Upper lobe of left lung (tissue), 6 donors: ENCODE measurements at places on chromosomes 11 and 22. TPM values are rescaled to one million over a fixed set of nuclear protein-coding genes. Genes with fewer than 3 reads are reported as not detected.
A peak's percentile ranks its signal among the peaks of the same experiment; 100 is the strongest.

Gene SCGB2A2
- total RNA-seq = not detected

GRCh38 chr11:75668451-75669297 is at the start of gene MAP6:
Gene MAP6, minus strand, starts transcription at chr11:75669038. Its CDS starts 669 bp downstream, at chr11:75668369.
- DNase-seq = peak; percentile 86
- peaks cover 24% of the 10 kb centered on the region for H3K4me1 ChIP-seq
- H3K27ac ChIP-seq = no peak within 1 kb of the TSS
- peak within 1 kb of the TSS; percentile 51 for H3K4me3 ChIP-seq

Gene OR8A1
- total RNA-seq = not detected

DNA sequence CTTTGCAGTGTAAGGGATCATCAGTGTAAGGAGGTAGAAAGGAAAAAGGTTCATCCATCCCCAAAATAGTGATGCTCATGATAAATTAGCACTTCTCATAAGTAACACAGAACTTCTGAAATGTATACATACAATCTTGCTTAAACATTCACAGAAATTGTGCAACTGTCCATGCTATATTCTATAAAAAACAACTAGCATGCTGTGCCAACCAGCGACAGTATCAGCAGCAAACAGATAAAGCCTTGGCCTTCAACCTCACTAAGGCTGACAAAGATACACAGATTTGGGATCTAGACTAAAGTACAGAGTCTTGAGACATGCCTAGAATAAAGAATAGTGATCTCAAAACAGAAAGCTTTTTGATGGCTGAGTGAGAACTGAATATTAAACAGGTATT is 74.1 kb upstream of the CHRM4 start:
- no peak overlapping the region for H3K4me3 ChIP-seq
- H3K36me3 ChIP-seq = no peaks in the 10 kb centered on the region
- H3K27ac ChIP-seq = no peak overlapping the region
- H3K27me3 ChIP-seq = no peaks in the 10 kb centered on the region
- DNase-seq = no peak
- H3K4me1 ChIP-seq = no peaks in the 10 kb centered on the region

DNA sequence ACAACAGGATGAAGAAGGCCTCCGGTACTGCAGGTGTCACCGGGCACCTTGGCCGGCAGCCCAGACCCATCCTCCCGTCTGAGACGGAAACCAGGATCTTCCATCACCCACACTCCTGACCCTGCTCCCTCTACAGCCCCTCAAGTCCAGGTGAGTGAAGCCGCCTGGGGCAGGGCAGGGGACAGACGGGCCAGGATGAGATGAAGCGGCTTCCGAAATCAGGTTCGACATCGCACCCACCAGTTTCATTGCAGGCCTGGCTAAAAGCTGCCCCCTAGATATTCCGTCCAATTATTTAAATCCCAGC is 639.1 kb downstream of the TBC1D22A start:
- no peak for DNase-seq
- H3K4me1 ChIP-seq = no peaks in the 10 kb centered on the region
- H3K4me3 ChIP-seq = no peak overlapping the region
- no peaks in the 10 kb centered on the region for H3K36me3 ChIP-seq

Gene RPS6KB2
- total RNA-seq = 51.9 TPM

DNA sequence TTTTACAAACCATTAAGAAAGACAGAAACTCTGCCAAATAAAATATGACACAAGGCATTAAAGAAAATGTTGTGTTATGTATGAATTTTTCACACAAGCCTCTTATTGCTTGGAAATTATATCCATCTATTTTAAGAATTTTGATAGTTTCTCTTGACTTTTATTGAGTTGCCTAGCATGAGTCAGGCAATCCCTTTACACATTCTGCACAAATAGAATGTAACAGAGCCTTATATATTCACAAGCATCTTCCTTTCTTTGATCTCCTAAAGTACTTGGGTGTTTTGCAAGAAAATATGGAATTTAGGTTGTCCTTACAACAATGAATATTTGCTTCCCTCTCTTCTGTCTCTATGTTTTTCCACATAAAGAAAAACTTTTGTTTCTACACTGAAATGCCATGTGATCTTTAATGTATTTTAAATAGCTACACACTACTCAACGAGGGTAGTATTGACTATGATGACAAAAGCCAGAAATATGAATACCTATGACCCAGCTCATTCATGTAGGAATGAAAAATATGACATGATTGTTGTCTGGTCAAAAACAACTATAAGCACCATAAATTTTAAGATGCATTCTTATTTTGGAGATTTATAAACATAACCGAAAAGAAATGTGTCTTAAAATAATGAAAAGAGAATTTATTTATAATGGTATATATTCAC is 398.8 kb downstream of the GUCY1A2 start:
- H3K4me1 ChIP-seq = no peaks in the 10 kb centered on the region
- no peaks in the 10 kb centered on the region for H3K36me3 ChIP-seq
- H3K27ac ChIP-seq = no peak overlapping the region

GRCh38 chr11:63502252-63502820 is 3.5 kb upstream of the LGALS12 start:
- H3K27me3 ChIP-seq = no peaks in the 10 kb centered on the region
- no peak overlapping the region for H3K27ac ChIP-seq
- H3K4me1 ChIP-seq = peaks cover 20% of the 10 kb centered on the region
- no peak overlapping the region for H3K4me3 ChIP-seq
- H3K36me3 ChIP-seq = no peaks in the 10 kb centered on the region

- no peak overlapping the region for H3K4me3 ChIP-seq
- H3K27ac ChIP-seq = no peak overlapping the region
- H3K27me3 ChIP-seq = no peaks in the 10 kb centered on the region
- H3K36me3 ChIP-seq = no peaks in the 10 kb centered on the region
Measured at GRCh38 chr11:120044011-120044675, 93.8 kb downstream of the TRIM29 start.

Gene JHY
- total RNA-seq = 6.4 TPM

Gene NXPE2
- total RNA-seq = not detected

DNA sequence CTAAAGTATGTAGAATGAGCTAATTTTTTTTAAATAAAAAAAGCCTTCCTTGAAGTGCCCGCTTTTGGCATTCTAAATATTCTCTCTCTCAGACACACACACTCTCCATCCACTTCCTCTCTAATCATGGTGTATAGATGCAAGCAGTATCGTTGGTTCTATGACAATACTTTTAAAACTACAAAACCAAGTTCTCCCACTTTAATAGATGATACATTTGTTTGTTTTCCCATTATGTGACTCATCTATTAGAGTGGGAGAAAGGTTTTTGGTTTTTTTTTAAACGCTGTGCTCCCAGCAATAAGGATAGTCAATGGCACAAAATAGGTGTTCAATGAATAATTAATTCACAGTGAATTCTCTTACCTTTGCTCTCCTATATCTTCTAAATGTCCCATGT is 44.6 kb downstream of the FZD4 start:
- peaks cover under 1% of the 10 kb centered on the region for H3K4me1 ChIP-seq
- no peak overlapping the region for H3K27ac ChIP-seq
- H3K27me3 ChIP-seq = no peaks in the 10 kb centered on the region
- H3K4me3 ChIP-seq = no peak overlapping the region
